Diencephalon (tissue), 1 donor: ENCODE measurements at places on chromosomes 2 and 18. TPM values are rescaled to one million over a fixed set of nuclear protein-coding genes. Genes with fewer than 3 reads are reported as not detected.

The SLC4A3 gene
- 50.5 TPM for total RNA-seq

The SKOR2 gene
- 0.23 TPM for total RNA-seq

The FEV gene
- not detected for total RNA-seq

The CGREF1 gene
- total RNA-seq: 28.8 TPM

The GALR1 gene
- 7.8 TPM for total RNA-seq

The RTP5 gene
- total RNA-seq: 13.8 TPM

The SIX2 gene
- total RNA-seq: not detected

The FSHR gene
- 0.46 TPM for total RNA-seq

The SERPINB8 gene
- 2.1 TPM for total RNA-seq

The COBLL1 gene
- total RNA-seq: 13.1 TPM

The TTC21B gene
- total RNA-seq: 71.3 TPM

The NT5C1B gene
- total RNA-seq: not detected

The SLC14A1 gene
- total RNA-seq: 5.1 TPM

The C18orf63 gene
- total RNA-seq: not detected

The TNFAIP6 gene
- total RNA-seq: 1.2 TPM

The C2orf81 gene
- 0.92 TPM for total RNA-seq

The DYSF gene
- total RNA-seq: 1.8 TPM
